Right ventricle myocardium superior (tissue), 1 donor: ENCODE measurements at places on chromosomes 1 and 21. TPM values are rescaled to one million over a fixed set of nuclear protein-coding genes. Genes with fewer than 3 reads are reported as not detected.
A peak's percentile ranks its signal among the peaks of the same experiment; 100 is the strongest.

GRCh38 chr21:35779690-35780570, 280.4 kb downstream of the SETD4 start:
- no peak for DNase-seq

- DNase-seq: peak; percentile 20
Measured at GRCh38 chr1:156660752-156661112, 16.5 kb downstream of the NES start.

- no peak for DNase-seq
Measured at GRCh38 chr1:204870160-204870912, at the start of gene NFASC. Gene NFASC, plus strand, starts transcription at chr1:204870862. Its CDS starts 73,454 bp downstream, at chr1:204944316.

TCHHL1 gene
- total RNA-seq: not detected

- DNase-seq: no peak
Measured at GRCh38 chr1:23814016-23814415, 11.2 kb downstream of the HMGCL start.
